ENCODE measurements at places on chromosomes 3 and 15. TPM values are rescaled to one million over a fixed set of nuclear protein-coding genes. Genes with fewer than 3 reads are reported as not detected.

Gene HCLS1
- total RNA-seq, result 343 TPM

Gene CACNA1D
- total RNA-seq, result 0.18 TPM

Gene C3orf49
- not detected for total RNA-seq

Gene ZNF385D
- total RNA-seq, result not detected

Gene CELF6
- 0.91 TPM for total RNA-seq

Gene ARRDC4
- total RNA-seq, result 0.43 TPM

Gene VGLL3
- not detected for total RNA-seq

Gene CPEB1
- not detected for total RNA-seq

Gene AQP9
- not detected for total RNA-seq

Gene LARP6
- not detected for total RNA-seq

Gene BSN
- 0.02 TPM for total RNA-seq

Gene SHC4
- 0.10 TPM for total RNA-seq

Gene EEF1AKMT4
- total RNA-seq, result 4.3 TPM

Gene PARP15
- 71.0 TPM for total RNA-seq

Gene ISLR2
- not detected for total RNA-seq

Gene SAMMSON
- not detected for total RNA-seq

Gene NUP210
- total RNA-seq, result 162 TPM

Gene RTP1
- total RNA-seq, result not detected

Gene RASGRP1
- 157 TPM for total RNA-seq

Gene SMCO1
- total RNA-seq, result not detected

Gene SV2B
- total RNA-seq, result 0.26 TPM

Gene DAG1
- total RNA-seq, result 17.1 TPM

Gene SAXO2
- total RNA-seq, result not detected

Gene CFAP92
- total RNA-seq, result 0.13 TPM

Gene ANAPC13
- total RNA-seq, result 25.9 TPM

Gene TMEM207
- not detected for total RNA-seq

Gene SLC6A11
- total RNA-seq, result not detected

Gene EPHB3
- 0.17 TPM for total RNA-seq

Gene EBLN2
- 6.8 TPM for total RNA-seq

Gene PAK2
- total RNA-seq, result 96.8 TPM

Gene ROBO1
- 0.03 TPM for total RNA-seq

Measured in activated naive CD4-positive, alpha-beta T cell treated with anti-CD3 and anti-CD28 coated beads, Interleukin-2, amount 10 ng/mL, durations not matched to agents 5 hours and 36 hours (primary cell).